ENCODE measurements at places on chromosomes 2 and 18. TPM values are rescaled to one million over a fixed set of nuclear protein-coding genes. Genes with fewer than 3 reads are reported as not detected.

- DNase-seq: no peak
Measured at GRCh38 chr18:79111483-79111882, 42.3 kb downstream of the ATP9B start.

Gene SMPD4
- 63.4 TPM for total RNA-seq

- peak; percentile 85 for DNase-seq
Measured at GRCh38 chr2:98334439-98335078, 11.7 kb upstream of the CNGA3 start.

GRCh38 chr18:31247574-31248199 lies 70.3 kb upstream of the DSG1 start:
- DNase-seq: peak; percentile 54

Gene CPO
- total RNA-seq: not detected

GRCh38 chr18:12890964-12891363 lies 6.9 kb upstream of the PTPN2 start:
- DNase-seq: no peak

DNA sequence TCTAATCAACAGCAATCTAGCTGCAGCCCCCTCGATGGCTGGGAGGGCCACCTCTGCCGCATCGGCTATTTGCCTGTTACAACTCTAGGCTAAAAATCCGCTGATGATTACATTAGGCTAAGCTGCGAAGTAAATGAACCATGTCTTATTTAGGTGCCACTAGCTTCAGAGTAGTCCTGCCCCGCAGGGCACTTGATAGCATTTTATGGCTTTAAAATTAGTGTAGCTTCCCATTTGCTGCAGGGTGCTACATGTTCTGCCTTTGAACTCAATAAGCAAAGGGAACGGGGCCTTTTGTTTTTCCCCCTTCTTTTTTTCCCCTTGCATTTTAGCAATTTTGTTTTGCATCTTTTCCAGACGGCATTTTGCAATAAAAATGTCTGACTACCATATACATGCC lies 270.2 kb downstream of the GBX2 start:
- no peak for DNase-seq

Gene UGT1A4
- 0.34 TPM for total RNA-seq

Gene HSPE1
- 292 TPM for total RNA-seq

DNA sequence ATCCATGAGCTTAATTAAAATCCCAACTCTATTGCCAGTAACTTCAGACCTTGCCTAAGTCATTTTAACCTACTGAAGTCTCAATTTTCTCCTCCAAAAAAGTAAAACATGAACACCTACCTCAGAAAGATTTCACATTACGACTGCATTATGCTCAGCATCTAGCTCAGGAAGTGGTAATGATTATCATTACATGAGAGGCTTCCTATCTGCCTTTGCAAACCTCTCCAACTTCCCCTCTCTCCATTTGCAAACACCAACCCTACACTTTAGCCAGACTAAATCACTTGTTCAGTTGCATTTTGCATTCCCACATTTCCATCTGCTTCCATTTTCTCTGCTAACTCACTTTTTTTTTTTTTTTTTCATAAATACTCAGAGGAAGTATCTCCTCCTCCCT lies 6.8 kb downstream of the SLC38A11 start:
- DNase-seq: no peak

DNA sequence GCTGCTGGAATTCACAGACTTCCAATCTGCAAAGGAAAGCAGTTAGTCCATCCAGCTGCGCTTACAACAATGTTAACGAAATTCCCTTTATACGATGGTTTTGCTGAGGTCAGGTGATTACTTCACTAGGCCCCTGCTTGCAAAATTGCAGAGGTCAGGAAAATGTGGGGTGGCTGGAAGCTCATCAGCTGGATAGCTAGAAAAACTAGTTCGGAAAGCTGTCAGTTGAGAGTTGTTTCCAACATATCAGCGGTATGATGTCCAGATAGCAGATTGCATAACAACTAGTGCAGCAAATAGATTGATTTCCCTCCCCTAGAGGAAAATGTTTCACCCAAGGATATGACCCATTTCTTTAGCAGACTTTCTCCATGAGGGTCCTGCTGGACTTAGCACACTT lies 2021.1 kb upstream of the CELF4 start:
- DNase-seq: no peak

- DNase-seq: no peak
Measured at GRCh38 chr2:7437141-7437540, 519.9 kb downstream of the RNF144A start.

All from foreskin keratinocyte (primary cell).